ENCODE measurements at places on chromosomes 12 and 14.

- no peak for DNase-seq
Measured at GRCh38 chr12:11855983-11856374, 206.5 kb downstream of the ETV6 start.

GRCh38 chr12:123253641-123254459 is 17.8 kb downstream of the CDK2AP1 start:
- DNase-seq, result no peak

GRCh38 chr12:57194253-57194652 is 22.3 kb upstream of the NXPH4 start:
- DNase-seq, result no peak

DNA sequence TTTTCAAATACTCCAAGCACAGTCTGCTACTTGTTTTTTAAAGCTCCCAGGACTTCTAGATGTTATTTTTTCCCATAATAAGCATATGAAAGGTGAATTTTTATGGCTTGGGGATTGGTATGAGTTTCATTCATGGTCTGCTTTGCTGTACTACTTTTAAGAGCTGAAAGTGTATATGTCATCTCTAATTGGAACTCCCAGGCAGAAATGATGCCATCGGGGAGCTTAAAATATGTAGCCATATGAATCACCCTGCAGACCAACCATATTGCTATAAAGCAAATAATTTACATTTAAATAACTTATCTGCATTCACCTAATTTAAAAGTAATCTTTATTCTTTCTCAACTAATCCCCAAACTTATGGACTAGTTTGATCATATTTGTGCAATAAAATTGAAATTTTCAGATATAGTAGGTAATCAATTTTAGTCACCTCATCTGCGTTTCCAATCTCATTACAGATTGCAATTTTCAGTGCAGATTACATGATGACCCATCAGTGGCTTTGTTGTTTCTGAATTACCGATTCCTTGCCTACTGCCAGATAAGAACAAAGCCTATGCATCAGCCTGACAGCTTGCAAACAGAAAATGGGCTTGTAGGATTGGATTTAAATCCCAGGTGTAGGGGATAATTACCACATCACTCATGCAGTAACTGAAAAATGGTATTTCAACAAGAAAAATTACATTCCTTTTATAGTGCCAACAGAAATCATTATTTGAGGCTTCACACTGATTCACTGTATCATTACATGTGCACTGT is 689.4 kb downstream of the NOVA1 start:
- DNase-seq, result no peak

DNA sequence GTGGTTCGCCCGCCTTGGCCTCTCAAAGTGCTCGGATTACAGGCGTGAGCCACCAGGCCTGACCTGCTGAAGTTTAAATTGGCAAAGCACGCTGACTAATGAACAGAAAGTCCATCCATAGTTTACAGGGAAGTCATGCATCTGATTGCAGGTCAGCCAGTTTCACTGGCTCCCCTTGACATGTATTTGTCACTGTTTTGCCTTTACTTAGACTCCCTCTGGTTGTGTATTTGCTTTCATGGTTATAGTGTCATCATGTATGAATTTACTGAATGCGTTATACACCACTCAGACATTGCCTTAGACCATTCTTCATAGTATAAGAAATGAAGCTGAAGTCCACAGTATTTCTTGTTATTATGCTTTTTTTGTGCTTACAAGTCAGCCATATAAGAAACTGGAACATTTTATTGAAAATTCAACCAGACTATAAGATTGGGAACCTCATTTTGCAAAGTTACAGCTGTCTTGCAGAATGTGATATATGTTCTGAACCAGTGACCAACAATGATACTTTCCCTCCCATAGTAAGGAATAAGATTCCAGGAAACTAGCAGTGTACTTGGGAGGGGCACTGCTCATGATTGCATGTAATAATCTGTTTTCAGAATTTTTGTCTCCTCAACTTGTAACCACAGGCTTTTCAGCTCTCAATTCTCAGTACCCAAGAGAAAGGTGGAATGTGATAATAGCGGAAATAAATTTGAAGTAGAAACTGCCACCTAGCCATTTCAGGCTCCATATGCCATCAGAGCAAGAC is 51.9 kb upstream of the ATF7IP start:
- DNase-seq, result no peak

DNA sequence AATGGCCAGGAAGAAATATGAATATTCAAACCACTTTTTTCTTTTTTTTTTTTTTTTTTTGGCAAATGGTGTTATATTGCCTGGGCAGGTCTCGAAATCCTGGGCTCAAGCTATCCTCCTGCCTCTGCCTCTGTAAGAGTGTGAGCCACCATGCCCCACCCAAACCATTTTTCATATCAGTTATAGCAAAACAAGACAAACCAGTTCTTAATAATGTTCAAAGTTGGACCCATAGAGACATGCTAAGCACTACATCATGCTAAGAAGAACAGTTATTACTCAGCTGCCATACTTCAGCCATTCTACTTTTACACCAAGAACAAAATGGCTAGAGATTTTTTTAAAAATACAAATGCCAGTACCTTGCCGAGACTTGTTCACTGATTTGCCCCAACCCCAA is 25.5 kb downstream of the EIF2S1 start:
- DNase-seq, result no peak

- DNase-seq, result no peak
Measured at GRCh38 chr14:56686416-56686815, 106.8 kb downstream of the TMEM260 start.

DNA sequence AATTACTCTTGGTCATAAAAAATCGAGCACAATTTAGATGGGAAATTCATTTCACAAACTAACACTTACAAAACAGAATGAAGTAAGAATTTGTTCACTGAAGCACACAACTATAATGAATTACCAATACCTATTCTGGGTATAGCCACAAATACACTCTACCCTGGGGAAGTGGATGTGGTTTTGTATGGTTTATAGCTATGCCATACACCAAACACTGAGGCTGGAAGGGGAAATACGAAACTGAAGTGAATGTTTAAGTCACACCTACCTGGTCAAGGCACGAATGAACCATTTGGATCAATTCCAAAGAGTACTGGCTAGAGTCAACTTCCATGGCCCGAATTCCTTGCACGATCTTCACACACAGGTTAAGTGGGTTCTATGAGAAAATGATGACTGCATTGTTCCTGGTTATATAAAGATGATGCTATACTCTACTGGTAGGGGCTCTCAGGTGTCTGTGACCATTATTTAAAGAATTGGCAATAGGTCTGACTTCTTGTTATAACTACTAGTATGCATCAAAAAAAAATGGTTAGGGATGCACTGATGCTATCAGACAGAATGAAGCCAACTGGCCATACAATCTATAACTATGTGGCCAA is 12.8 kb downstream of the NEK9 start:
- no peak for DNase-seq

DNA sequence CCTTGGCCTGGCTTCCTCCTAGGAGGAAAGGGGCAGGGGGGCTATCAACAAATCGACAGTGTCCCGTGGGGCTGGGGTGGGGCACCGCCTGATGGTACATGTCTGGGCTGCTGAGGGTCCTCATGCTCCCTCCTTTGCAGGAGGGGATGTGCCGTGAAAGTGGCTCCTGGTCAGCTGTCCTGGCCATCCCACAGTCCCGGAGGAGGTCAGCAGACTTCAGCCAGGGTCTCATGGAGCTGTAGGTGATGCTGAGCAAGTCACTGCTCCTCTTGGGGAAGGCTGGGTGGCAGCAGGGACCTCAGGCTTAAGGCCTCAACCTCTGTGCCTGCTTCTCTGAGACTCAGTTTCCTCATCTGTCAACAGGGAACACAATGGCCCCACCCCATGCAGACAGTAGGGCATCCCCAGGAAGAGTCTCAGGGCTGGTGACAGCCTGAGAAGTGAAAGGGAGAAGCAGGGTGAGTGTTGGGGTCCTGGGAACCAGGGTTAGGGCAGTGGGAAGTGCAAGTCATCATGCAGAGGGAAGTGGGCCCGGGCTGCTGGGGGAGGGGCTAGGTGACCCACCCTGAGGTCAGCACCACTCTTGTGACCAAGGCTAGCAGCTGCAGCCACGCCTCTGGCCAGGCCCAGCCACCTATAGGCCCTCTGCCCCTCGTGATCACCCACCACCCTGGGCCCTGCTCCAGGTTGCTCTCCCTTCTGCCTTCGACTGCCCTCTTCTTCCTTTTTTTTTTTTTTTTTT is 4.4 kb upstream of the TNFAIP2 start:
- no peak for DNase-seq

DNA sequence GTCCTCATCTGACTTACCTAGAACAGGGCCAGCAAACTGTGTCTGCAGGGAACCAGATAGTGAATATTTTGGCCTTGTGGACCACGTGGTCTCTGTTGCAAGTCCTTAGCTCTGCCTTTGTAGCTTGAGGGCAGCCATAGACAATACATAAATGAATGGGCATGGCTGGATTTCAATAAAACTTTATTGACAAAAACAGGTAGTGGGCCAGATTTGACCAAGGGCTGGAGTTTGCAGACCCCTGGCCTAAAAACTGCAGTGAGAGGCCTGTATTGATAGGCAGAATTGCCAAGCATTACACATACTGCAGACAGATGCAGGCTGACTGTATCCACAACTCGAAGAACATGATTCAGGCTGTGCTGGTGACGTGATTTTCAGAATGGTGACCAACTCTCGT is 25.3 kb downstream of the CCDC63 start:
- no peak for DNase-seq

DNA sequence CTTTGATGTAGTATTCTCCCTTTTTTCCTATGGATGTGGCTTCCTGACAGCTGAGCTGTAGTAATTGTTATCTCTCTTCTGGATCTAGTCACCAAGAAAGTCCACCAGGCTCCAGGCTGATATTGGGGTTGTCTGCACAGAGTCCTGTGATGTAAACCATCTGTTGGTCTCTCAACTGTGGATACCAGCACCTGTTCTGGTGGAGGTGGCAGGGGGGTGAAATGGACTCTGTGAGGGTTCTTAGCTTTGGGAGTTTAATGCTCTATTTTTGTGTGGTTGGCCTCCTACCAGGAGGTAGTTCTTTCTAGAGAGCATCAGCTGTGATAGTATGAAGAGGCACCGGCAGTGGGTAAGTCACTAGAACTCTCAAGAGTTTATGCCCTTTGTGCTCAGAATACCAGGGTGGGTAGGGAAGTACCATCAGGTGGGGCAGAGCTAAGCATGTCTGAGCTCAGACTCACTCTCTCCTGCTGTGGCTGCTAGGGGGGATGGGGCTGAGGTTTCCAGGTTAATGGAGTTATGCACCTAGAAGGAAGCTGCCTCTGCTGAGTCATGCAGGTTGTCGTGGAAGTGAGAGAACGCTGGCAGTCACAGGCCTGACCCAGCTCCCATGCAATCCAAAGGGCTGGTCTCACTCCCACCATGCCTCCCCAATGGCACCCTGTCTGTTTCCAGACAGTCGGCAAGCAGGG is 3.0 kb upstream of the TAS2R14 start:
- DNase-seq, result no peak
